ENCODE measurements at places on chromosomes 3 and 15.

DNA sequence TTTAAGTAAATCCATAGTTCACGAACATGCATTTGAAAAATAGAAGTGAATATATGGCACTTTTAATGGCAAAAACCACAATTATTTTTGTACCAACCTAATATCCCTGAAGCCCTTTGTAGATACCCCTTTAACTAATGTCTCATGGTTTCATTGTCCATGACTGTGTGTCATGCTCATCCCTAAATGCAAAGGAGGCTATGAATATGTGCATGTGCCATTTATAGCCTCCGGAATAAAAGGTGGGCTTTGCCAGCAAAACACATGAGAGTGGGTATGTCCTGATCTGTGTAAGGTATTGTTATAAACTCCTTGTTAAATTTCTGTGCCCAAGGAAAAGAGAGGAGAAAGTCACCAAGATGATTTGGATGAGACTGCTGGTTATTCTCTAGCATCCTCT lies 20.5 kb upstream of the SOX14 start:
- no peak for DNase-seq

- no peak for DNase-seq
Observed at GRCh38 chr3:112372396-112372795, 39.4 kb downstream of the CD200 start.

DNA sequence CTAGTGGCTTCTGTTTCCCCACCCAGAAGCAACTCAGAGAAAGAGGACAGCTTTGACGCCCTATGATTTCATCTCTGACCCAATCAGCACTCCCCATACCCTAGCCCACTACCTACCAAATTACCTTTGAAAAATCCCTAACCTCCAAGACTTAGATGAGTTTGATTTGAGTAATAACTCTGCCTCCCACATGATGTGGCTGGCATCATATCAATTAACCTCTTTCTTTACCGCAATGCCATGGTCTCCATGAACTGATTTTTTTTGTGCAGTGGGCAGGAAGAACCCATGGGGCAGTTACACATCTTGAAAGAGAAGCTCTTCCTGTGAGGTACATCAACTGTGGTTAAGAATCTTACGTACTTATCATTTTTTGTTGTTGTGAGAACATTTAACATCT lies 25.5 kb upstream of the APOD start:
- DNase-seq = peak; percentile 64

GRCh38 chr3:105997466-105997799 lies 128.6 kb upstream of the CBLB start:
- DNase-seq = no peak

DNA sequence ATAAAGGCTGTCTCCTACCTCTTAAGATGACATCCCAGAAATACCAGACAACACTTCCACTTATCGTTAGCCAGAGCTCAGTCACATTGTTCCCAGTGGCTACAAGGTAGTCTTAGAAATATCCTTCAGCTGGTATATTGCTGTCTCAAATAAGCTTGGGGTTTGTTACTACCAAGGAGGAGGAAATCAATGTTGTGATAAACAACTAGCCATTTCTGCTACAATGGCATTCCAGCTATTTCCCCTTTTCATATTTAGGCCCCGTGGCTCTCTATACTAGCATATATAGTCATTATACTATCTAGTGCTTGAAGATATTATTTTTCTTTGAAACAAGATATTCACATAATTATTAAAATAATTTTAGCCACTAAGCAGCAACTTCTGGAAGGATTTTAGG lies 56.5 kb downstream of the VPS8 start:
- no peak for DNase-seq

- DNase-seq = no peak
Observed at GRCh38 chr3:127226946-127227842, 34.3 kb downstream of the PRR23E start.

DNA sequence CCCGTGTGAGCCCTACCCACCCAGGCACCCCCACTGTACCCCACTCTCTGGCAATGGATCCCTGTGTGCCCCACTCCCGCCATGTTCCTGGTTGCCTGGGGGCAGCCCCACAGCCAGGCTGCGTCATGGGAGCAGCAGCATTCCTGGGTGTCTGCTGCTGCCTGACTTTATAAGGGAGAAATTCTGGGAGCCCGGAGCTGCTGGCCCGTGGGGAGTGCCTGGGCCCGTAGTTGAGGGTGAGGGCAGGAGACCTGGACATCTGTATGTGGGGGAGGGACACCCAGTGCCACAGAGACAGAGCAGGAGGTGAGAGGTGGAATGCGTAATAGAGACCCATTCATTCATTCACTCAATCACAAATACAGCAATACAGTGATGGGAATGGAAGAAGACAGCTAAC lies 15.1 kb downstream of the CSPG4 start:
- no peak for DNase-seq

DNA sequence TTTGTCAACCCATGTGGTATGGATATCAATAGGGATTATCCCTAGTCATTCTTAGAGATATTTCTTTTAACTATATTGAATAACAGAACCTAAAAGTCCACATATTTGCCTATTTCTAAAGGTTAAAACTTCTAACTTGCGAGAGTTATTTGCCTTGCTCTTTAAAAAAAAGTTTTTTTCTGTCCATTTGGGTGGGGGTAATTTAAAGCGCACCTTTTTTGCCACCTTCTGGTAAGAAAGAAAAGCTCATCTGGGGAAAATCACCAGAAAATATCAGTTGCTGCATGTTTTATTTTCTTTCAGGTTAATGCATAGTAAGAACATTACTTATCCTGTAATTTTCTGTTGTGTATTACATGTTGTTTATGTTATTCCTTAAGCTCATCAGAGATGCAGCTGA lies 242.0 kb upstream of the GOLGA6L4 start:
- DNase-seq = no peak

- DNase-seq = no peak
Observed at GRCh38 chr3:78604341-78604740, 1163.5 kb downstream of the ROBO1 start.

DNA sequence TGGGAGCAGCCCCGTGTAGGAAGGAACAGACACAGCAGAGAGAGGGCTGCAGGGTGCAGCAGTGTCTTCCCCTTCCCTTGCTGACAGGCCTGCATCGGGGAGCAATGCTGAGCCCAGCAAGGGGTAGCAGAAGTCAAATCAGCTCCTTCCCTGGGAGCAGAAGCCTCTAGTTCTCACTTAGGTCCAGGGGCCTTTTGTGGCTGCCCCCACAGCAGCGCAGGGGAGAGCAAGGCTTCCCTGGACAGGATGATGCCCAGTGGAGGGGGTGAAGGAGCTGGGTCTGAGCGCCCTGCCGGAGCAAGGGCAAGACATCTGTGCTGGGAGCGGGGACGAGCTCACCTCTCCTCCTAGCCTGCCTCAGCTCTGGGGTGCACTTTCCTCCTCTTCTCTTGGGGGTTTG lies 827 bp downstream of the PLCB2 start:
- no peak for DNase-seq

- DNase-seq = no peak
Observed at GRCh38 chr15:60993008-60993407, 236.1 kb downstream of the RORA start.

- no peak for DNase-seq
Observed at GRCh38 chr3:125032683-125033082, 23.1 kb downstream of the HEG1 start.
